Activated CD4-positive, alpha-beta T cell treated with anti-CD3 and anti-CD28 coated beads, Interleukin-10, Interleukin-2, amounts not matched to agents 100 ng/mL and 50 ng/mL, durations not matched to agents 16 hours and 8 hours (primary cell): ENCODE measurements at places on chromosomes 2 and 18.
A peak's percentile ranks its signal among the peaks of the same experiment; 100 is the strongest.

- peak; percentile 15 for DNase-seq
These were observed 275.3 kb downstream of the GALR1 start for GRCh38 chr18:77524909-77525308.

- no peak for DNase-seq
These were observed 134.7 kb downstream of the LYPD6B start for GRCh38 chr2:149173220-149173619.

DNA sequence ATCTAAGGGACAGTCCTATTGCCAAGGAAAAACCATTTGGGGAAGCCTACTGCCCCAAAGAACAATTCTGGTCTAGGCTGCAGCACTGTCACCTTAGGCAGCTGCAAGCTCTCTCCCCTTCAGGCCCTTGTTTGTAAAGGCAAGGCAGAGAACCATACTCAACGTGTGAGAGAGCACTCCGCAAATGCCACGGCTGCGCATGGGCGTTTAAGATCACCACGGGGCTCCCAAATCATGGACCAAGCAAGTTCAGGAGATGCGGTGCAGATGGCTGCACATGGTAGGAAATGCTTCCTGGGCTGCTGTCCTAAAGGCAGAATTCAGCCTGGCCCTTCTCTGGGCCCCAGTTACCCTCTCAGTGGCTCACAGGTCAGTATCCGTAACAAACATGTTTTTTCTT, 15.5 kb downstream of the ERFE start:
- DNase-seq, result no peak

- no peak for DNase-seq
These were observed 40.4 kb upstream of the TTC32 start for GRCh38 chr2:19942199-19942598.

DNA sequence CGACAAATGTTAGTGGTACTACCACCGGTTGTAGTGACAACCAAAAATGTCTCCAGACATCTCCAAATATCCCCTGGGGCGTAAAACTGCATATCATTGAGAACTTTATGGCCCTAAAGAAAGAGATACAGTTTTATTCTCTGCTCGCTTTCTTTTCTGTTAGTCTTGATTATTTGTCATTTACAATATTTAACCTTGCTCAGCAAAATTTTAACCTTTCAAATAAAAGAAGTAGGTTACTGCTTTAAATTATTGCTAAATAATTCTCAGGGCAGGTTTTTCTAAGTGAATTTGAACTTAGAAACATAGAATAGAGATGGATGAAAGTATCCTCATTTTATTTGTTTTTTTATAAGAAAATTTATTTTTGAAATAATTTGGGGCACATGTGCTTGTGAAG, 67.9 kb downstream of the BMPR2 start:
- no peak for DNase-seq

DNA sequence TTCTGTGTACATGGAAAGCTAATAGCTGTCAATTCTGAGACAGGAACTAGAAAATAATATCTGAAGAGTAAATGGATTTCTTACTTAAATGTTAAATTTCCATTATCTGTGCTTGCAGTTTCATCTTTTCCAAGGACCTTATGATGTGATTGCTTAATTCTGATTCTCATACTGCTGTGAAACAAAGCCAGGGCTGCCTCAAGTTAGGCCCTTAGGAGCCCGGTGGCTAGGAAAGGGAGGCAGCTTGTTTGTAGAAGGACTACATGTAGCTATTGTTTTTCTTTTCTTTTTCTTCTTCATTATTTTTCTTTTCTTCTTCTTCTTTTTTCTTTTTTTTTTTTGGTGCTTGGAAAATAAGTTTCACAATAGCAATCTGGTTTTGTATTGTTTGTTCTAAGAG, 50.5 kb downstream of the XRCC5 start:
- DNase-seq, result no peak

- peak; percentile 49 for DNase-seq
These were observed 38.4 kb downstream of the LONRF2 start for GRCh38 chr2:100283724-100284501.

- DNase-seq, result no peak
These were observed 16.1 kb downstream of the CEBPZ start for GRCh38 chr2:37215250-37215649.

DNA sequence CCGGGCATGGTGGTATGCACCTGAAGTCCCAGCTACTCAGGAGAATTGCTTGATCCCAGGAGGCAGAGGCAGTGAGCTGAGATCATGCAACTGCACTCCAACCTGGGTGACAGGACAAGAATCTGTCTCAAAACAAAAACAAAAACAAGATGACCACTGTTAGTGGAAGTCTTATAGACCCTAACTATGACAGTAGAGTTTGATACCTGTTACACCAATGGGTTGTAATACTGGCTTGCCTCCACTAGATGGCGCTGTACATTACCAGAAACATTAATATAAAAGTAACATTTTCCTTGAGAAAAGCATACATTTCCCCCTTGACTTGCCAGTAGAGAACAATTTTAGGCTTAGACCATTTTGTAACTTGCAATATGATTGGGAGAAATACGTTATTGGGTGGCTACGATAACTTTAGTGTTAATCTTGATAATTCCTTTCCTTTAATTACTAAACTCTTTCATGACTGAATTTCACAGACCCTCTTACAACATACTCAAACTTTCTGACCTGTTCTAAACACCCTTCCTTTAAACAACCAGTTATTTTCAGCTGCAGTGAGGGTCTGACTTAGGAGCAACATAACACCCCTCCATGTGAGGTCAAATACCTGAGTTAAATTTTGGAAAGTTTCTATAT, 19.5 kb downstream of the SLC25A52 start:
- DNase-seq, result peak; percentile 58

- peak; percentile 44 for DNase-seq
These were observed 632 bp downstream of the AFTPH start for GRCh38 chr2:64524604-64525316.

- DNase-seq, result no peak
These were observed 14.0 kb upstream of the MTA3 start for GRCh38 chr2:42554392-42554791.

DNA sequence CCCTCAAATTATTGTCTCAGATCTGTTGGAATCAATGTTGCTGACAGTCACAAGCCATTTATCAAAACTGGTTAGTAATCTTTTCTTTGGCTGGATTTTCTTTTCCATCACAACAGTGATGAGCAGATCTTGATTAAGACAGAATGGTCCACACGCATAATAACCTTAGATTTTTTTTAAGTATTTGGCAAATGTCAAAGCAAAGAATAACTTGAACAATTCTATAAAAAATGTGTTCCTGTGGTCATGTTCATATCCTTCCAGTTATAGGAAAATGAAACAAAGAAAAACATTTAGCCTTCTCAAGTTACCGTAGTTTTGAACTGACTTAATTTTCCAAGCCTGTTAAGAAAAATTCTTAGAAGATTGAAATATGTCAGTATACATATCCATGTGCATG, 659.9 kb upstream of the ID2 start:
- DNase-seq, result no peak
